Stimulated activated CD4-positive, alpha-beta T cell treated with anti-CD3 and anti-CD28 coated beads, TNF-alpha, amount 100 ng/mL, for 48 hours (primary cell): ENCODE measurements at places on chromosomes 2 and 18.

DNA sequence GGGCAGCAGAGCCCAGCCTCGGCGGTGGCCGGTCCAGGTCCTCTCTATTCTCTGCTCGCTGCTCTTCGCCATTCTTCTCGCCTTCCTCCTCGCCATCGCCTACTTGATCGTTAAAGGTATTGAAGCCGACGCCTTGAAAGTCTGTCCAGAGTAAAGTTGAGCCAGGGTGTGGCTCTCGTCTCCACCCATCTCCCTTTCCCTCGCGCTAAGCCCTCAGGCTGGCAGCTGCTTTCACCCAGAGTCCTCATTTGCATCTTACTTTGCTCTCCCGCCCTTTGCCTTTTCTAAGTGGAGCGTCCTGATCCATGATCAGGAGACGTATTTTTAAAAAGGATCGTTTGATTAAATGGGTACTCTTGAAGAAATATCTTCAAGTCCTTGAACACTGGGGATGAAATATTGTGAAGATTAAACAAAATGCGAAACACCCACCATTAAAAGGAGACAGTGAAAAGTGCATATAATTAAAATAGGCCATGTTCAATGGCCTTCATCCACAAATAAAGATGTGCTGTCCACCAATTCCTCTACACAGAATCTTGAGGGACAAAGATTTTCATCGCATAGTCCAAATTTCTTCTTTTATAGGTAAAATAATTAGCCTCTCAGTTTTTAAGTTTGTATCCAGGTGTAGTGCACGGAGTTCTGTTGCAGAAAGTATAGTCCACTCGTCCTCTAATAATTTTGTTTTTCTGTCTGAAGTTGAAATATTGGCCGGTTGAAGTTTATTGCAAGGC lies 657 bp downstream of the ARL6IP6 start:
- DNase-seq, result peak; percentile 31

GRCh38 chr2:44777537-44777936 lies 164.0 kb upstream of the SIX3 start:
- DNase-seq, result no peak

DNA sequence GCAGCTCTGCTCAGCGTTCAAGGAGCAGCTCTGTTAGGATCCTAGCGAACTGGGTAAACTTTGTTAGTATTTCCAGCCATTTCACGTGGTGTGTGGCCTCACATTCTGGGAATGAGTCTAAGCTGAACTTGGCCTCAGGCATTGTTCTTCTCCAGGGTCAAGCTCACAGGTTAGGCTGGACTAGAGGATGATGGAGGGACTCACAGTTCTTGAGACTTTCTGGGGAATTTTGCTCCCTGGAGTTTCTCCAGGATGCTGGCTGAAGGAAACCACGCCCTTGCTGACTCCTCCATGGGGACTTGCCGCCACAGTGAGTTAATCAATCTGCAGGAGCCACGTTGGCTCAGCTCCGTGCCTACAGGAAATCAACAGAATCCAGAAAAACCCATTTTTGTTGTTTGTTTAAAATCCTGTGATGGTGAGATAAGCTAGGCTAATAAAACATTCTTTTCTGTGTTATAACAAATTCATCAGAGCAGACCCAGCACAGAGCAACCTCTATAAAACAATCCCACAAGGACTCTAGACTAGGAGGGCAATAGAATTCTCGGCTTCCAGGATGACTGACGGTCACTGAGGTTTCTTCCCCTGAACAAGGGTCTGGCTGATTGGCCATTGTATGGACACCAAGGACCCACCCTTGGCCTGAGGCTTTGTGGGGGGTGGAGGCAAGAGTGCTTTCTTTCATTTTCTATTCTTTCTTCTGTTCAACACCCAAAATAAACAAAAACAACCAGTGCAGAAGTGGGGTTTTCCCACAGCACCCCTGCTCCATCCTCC lies 12.6 kb downstream of the CNDP1 start:
- no peak for DNase-seq

- no peak for DNase-seq
Measured at GRCh38 chr2:48722391-48722790, 33.1 kb downstream of the LHCGR start.

GRCh38 chr18:46398625-46399024 lies 258.4 kb downstream of the LOXHD1 start:
- DNase-seq, result no peak

DNA sequence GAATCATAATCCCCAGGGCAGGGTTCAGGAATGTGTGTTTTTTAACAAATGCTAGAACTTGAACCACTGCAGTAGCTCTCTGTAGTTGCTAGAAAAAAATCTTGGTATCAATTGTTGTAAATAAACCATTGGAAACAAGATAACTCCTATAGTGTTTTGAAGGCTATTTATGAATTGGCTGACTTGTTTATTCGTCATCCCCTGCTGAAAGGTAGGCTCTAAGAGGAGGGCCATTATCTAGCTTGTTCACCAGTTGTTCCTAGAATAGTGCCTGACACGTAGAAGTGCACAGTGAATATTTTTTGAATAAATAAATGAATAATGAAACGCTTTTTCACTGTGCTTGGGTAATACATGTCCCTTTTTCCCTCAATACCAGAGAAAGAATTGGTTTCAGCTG lies 211.4 kb downstream of the BABAM2 start:
- DNase-seq, result no peak

- no peak for DNase-seq
Measured at GRCh38 chr2:227717687-227718567, at the start of gene SLC19A3. SLC19A3 (minus strand) TSS chr2:227718028; CDS start chr2:227702318, 15,710 bp downstream.

DNA sequence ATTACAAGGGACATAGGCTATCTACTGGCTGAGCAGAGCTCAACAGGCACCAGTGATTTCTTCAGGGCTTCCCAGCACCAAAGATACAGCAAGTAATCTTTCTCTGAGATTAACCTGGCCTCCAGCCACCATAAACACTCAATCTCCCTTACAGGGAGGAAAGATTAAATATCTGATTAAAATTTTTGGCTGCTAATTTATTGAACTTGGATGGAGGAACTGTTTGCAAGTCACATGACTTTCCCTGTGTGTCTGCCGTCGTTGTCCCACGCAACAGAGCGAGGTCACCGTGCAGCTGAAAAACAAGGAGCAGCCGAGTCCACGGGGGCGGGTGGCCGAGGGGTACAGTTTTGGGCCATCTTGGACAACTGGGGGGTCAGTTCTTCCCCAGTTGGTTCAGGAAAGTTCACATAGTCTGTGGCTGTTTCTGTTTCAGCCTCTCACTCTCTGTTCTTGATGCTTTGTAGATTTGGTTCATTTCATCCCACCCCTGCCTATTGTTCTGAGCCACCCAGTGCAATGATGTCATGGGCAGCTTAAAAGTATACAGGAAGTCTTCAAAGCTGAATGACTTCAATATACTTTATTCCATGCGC lies 186.8 kb upstream of the CTAGE1 start:
- no peak for DNase-seq

GRCh38 chr2:115369400-115369799 lies 927.0 kb downstream of the DPP10 start:
- DNase-seq, result no peak

- DNase-seq, result no peak
Measured at GRCh38 chr18:53441761-53442414, 782.6 kb downstream of the MBD2 start.

DNA sequence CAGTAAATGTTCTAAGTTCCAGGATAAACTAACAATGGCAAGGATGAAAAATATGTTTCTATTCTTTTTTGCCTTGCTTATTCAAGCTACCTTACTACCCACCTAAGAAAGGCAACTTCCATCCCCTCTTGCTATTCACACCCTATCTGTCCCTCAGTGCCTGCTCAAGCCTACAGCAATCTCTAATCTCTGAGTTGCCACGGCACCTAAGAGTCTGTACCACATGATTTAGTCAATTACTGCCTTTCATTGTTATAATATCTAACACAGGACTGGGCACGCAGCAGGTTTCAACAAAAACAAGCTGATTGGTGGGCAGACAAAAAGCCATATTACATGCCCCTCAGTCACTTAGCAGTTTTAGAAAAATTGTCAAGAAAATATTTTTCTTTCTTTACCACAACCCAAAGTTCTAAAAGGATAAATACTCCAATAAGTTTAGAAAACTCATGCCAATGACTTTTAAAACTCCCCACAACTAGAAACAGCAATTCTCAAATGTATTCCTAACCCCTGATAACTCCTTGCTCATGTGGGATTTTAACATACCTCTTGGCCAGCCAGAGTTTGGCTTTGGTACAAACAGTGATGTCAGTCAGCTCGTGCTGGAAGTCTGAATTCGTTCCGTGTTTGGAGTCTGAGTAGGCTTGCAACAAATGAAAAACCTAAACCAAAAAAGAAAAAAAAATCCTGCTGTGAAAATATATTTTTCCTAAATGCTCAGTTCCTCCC lies 117.3 kb upstream of the ZFP36L2 start:
- DNase-seq, result no peak

- DNase-seq, result no peak
Measured at GRCh38 chr2:119142824-119143223, 15.7 kb downstream of the C1QL2 start.

- no peak for DNase-seq
Measured at GRCh38 chr2:29878898-29879297, 42.5 kb downstream of the ALK start.

- no peak for DNase-seq
Measured at GRCh38 chr18:66560094-66560493, 43.8 kb downstream of the CDH19 start.

GRCh38 chr18:36095936-36096519 lies 28.7 kb upstream of the RPRD1A start:
- DNase-seq, result no peak

- DNase-seq, result no peak
Measured at GRCh38 chr2:224881846-224882245, 160.4 kb downstream of the DOCK10 start.

DNA sequence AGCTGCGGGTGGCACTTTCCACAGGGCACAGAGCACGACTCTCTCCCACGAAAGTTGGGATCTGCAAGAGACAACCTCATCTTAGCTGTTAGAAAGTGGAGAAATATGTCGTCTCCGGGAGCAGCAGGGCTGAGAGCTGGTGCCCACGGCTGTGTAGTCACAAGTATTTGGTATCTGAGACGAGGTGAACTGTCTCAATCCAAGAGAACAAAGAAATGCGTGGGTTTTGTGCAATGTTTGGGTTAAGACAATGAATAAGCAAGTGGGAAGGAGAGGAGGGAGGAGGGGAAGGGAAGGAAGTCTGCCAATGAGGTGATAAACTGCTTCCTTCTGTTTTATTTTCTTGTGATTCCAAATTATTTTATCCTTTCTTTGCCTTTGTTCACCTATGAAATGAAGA lies 18.0 kb downstream of the DYTN start:
- DNase-seq, result no peak

GRCh38 chr18:11962597-11962996 lies 18.7 kb upstream of the IMPA2 start:
- DNase-seq, result no peak

DNA sequence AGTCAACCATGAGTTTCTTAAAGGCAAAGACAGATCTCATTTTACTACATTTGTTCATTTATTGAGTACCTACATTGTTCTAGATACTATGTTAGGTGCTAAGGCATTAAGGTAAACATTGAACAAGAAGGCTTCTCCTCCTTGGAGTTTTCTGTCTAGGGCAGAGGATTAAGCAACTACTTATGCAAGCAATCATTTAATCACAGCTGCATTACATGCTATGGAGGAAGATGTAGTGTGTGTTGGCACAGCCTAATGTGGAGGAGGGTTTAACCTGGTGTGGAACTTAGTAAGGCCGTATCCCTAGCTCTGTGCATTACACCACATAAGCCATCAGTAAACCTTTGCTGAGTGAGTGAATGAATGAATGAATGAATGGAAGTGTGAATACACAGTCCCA lies 106.5 kb upstream of the MAP3K20 start:
- DNase-seq, result no peak

GRCh38 chr2:157952558-157952957 lies 76.4 kb upstream of the ACVR1 start:
- DNase-seq, result no peak

GRCh38 chr2:2192091-2192955 lies 138.8 kb downstream of the MYT1L start:
- no peak for DNase-seq

DNA sequence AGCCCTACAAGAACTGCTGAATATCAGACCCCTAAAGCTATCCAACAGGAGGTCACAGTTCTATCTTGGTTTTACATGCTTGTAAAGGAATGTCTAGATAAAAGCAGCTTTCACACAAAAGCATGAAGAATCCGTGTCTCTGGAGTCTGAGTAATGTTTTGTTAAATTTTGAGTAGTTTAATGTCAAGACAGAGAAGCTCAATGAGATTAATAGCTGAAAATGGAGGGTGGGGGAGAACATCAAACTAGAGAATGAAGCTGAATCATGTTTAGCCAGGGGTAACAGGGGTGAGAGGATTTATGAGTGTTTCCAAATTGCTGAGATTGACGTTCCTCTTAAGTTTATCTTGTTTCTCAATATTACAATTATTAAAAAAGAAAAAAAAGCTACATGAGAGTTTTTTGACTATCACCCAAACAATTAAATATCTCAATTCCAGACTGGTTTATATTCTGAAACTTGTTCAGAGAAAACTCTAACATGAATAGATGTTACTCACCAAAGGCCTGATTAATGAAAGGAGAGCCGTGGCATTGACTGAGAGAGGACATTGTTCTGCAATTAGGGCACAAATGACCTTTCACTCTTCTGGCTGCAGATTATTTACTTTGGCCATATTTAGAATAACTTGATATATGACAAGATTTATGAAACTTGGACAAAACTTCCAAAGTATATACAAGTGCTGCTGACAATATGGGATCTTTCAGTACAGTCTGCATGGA lies 266.4 kb upstream of the ETAA1 start:
- DNase-seq, result no peak

DNA sequence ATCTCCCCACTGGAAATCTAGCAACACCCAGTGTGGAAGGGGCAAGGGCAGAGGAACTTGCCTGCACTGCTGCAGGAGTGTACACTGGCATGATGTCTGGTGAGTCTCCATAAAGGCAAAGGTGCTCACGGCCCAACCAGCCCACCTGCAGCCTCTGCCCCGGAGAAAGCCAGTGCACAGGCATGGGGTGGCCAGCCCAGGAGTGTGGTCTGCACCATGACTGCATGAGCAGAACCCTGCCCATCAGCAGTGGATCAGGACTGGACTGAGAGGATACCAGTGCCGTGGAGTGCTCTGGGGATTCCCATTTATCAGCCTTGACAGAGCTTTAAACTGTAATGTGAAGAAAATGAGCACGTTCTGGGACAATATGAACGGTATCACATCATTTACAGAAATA lies 342.6 kb upstream of the HS6ST1 start:
- no peak for DNase-seq
